CD4-positive, alpha-beta T cell treated with Interleukin-17A for 4 hours (primary cell): ENCODE measurements at places on chromosomes 6 and 20.
A peak's percentile ranks its signal among the peaks of the same experiment; 100 is the strongest.

- DNase-seq, result peak; percentile 75
These were observed 796 bp upstream of the RREB1 start for GRCh38 chr6:7106752-7107577.

- DNase-seq, result peak; percentile 55
These were observed 7.7 kb upstream of the FOXF2 start for GRCh38 chr6:1381481-1382330.

- DNase-seq, result no peak
These were observed 154.7 kb downstream of the AIG1 start for GRCh38 chr6:143215363-143215762.

- no peak for DNase-seq
These were observed 210.3 kb downstream of the PLCB1 start for GRCh38 chr20:8342391-8342790.

- DNase-seq, result peak; percentile 68
These were observed 4.2 kb upstream of the NCR3 start for GRCh38 chr6:31597006-31597405.

DNA sequence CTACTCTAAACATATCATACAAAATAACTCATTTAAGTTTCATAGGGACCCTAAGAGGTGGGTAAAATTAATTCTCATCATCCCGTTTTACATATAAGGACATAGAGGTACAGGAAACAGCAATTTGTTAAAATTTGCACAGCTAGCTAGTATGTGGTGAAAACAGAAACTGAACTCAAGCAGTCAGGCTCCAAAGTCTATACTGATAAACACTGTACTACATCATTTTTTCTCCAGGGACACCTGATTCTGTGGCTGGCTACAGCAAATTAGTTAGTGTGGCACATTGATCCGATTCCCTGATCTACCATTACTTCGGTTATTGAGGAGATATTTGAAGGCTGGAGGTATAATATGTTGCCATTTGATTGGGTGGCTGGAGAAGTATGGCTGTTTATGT lies 36.2 kb upstream of the E2F3 start:
- peak; percentile 16 for DNase-seq

GRCh38 chr20:35907017-35907701 lies 47.1 kb downstream of the SCAND1 start:
- no peak for DNase-seq

- no peak for DNase-seq
These were observed 467.4 kb upstream of the CITED2 start for GRCh38 chr6:139841794-139842215.

- no peak for DNase-seq
These were observed 5.7 kb downstream of the MAPK13 start for GRCh38 chr6:36136034-36136433.

- no peak for DNase-seq
These were observed 10.8 kb downstream of the SIM1 start for GRCh38 chr6:100453701-100454521.

- no peak for DNase-seq
These were observed 11.7 kb upstream of the TBC1D7 start for GRCh38 chr6:13339863-13340630.

DNA sequence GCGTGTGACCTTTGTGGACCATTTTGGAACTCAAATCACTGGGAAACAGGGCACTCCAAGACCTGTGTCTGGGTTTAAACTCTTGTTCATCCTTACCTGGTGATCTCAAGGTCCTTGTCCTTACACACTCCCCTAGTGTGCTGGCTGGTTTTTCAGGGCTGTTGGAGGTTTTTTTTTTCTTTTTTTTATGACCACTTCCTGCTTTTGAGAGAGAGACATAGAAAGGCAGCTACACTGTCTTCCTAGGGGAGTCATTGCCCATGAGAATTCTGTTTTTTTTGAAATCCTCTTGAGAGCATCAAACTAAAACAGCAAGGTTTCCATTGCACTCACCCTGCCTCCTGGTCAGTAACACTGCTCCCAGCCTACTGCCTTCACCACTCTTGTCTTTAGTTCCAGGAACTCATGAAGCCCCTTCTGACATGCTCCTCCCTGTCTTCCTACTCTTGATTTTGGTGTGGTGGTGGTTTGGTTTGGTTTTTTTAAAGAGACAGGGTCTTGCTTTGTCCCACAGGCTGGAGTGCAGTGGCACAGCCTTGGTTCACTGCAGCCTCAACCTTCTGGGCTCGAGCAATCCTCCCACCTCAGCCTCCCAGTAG lies 28.6 kb downstream of the PRPH2 start:
- DNase-seq, result peak; percentile 11

- DNase-seq, result no peak
These were observed 15.0 kb downstream of the BTN2A1 start for GRCh38 chr6:26472549-26473290.

GRCh38 chr6:43970068-43970912 lies 157.0 kb downstream of the MRPL14 start:
- no peak for DNase-seq

- no peak for DNase-seq
These were observed 8.8 kb upstream of the CDH22 start for GRCh38 chr20:46316984-46317684.

- no peak for DNase-seq
These were observed 162.3 kb upstream of the FBXL4 start for GRCh38 chr6:99110029-99110428.

GRCh38 chr20:41170386-41171105 lies 33.2 kb downstream of the PLCG1 start:
- no peak for DNase-seq

- no peak for DNase-seq
These were observed 32.6 kb upstream of the MDFI start for GRCh38 chr6:41605649-41606048.

GRCh38 chr6:156776470-156776839 lies 723 bp upstream of the ARID1B start:
- peak; percentile 38 for DNase-seq

GRCh38 chr6:431986-432385 lies 40.4 kb downstream of the IRF4 start:
- peak; percentile 33 for DNase-seq

- peak; percentile 38 for DNase-seq
These were observed 950 bp downstream of the KCTD20 start for GRCh38 chr6:36443471-36444428.

DNA sequence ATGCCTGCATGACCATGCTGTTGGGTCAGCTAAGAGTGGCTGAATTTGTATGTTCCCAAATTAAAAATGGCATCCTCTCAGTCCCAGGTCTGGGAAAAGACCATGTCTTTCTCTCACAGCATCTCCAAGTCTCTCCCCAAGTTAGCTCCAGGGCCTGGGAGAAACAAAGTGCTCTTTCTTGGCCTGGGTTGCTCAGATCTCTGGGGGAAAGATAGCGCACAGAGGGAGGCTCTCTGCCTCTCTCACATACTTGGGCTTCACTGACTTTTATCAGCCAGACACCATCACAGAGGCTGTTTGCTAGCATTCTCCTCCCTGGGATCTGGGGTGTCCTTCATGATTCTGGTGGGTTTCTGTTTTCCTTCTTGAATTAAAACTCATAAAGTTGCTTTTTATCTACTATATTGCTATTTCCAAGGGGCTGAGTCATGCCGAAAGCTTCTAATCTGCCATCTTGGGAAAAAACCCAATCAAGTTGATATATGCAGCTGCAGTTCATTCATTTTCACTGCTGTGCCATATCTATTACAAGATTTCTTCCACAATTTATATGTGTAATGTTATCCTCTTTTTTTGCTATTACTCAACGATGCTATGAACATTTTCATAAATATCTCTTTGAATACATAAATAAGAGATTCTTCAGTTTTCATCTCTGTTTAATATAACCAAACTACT lies 190.2 kb downstream of the MOXD1 start:
- no peak for DNase-seq

- no peak for DNase-seq
These were observed 125.7 kb downstream of the TOX2 start for GRCh38 chr20:44040202-44040915.

DNA sequence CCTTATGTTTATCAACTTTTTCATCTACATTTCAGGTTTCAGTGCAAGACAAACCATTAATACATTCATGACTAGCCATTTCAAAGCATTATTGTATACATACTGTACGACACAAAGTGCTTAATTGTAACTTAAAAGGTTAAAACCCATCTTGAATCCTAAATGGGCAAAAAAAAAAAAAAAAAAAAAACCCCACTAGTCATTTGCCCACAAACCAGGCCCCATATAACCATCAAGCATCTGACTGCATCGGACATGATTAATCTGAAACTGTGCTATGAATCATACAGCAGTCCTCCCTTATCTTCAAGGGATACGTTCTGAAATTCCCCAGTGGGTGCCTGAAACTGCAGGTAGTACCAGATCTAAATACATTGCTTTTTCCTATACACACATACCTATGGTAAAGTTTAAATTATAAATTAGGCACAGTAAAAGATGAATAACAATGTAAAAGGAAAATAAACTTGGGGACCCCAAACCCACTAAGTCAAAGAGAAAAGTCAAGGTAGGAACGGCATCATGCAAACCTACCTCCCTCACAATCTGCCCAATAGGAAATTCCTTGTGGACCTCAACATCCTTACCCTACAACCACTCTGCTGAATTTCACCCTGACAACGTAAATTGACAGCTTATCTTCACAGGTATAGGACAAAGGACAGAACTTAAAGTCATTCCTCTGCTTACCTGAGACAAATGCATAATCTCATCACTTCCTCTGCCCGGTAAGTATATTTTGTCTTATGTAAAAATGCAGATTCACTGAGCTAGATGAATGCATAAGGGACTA lies 14.3 kb downstream of the B4GALT5 start:
- peak; percentile 20 for DNase-seq

GRCh38 chr6:41884957-41885356 lies 10.2 kb downstream of the USP49 start:
- no peak for DNase-seq

GRCh38 chr20:54221996-54222890 lies 14.4 kb downstream of the PFDN4 start:
- DNase-seq, result no peak

- DNase-seq, result no peak
These were observed 52.1 kb downstream of the PHF20 start for GRCh38 chr20:35823937-35824336.

DNA sequence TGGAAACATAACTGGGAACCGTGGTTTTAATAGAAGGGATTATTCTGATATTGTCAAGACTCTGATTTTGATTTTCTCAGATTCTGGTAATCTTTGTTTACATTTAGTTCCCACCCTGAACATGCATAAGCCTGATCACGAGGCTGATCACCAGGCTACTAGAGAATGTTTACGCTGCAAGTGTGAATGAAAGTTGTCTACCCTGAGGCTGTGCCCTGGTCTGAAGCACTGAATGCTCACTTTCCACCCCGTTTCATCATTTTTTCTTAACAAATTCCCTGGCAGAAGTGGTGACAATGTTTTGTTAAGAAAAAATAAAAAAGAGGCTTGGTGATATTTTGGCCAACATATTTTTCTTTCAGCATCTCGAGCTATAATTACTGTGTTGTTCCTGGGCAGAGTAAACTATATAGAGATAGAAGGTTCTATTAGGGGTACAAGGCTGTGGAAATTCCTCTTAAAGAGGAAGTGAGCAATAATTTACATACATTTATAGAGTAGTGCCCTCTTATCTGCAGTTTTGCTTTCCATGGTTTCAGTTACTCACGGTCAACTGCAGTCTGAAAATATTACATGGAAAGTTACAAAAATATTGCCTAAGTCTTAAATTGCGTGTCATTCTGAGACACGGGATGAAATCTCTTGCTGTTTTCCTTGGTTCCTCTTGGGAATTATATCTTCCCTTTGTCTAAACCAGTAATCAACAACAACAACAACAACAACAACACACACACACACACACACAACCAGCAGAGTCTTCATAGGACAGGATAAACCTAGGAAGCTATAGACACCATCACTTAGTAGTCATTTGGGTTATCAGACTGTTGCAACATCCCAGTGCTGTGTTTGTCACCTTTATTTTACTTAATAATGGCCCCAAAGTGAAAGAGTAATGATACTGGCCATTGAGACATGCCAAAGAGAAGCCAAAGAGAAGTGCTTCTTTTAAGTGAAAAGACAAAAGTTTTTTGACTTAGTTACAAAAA lies 566.6 kb upstream of the CITED2 start:
- DNase-seq, result no peak

GRCh38 chr6:101777646-101778045 lies 384.1 kb downstream of the GRIK2 start:
- no peak for DNase-seq

GRCh38 chr20:44280387-44280786 lies 30.6 kb downstream of the FITM2 start:
- DNase-seq, result no peak

- DNase-seq, result peak; percentile 31
These were observed 108.3 kb downstream of the TNFAIP3 start for GRCh38 chr6:137975188-137975940.

- no peak for DNase-seq
These were observed 166.1 kb upstream of the FOXQ1 start for GRCh38 chr6:1145768-1146218.

DNA sequence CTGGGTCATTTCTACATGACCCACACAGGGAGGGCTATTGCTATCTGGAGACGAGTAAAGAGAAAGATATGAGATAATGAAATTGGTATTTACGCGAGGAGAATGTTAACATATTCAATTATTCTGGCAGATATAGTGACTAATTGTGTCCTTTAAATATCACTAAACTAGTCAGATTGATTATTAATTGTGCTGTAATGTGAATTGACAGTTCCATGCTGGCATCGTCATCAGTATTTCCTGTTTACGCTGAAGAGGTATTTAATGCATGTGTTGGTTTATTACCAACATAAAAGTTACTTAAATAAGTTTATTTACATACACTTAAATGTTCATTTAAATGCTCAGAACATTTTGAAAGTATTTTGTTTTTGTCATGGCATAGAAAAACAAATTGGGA lies 35.7 kb upstream of the OGFRL1 start:
- DNase-seq, result no peak

- DNase-seq, result peak; percentile 74
These were observed 7.9 kb downstream of the CALHM4 start for GRCh38 chr6:116561377-116562018.

- no peak for DNase-seq
These were observed 11.9 kb downstream of the PCMT1 start for GRCh38 chr6:149761438-149761837.

DNA sequence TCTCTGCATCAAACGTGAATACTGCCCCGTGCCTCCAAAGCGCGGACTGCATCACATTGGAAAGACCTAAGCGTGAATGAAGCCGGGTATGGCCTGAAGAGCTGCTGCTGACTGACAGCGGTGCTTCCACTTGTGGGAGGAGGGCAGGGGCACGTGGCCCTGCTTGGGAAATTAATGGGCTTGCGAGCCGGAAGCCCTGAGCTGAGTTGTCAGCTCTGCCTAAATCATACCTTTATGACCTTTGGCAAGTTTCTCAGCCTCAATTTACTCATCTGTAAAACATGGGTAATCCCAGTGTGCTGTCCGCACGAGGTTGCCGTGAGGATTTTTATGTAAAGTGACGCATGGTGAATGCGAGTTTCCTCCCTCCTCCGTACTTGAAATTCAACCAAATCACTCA lies 67.0 kb upstream of the FOXQ1 start:
- no peak for DNase-seq

GRCh38 chr20:22371843-22372242 lies 212.5 kb downstream of the FOXA2 start:
- no peak for DNase-seq

GRCh38 chr6:85405175-85405852 lies 44.6 kb upstream of the NT5E start:
- no peak for DNase-seq
